ENCODE measurements at places on chromosomes 12 and 14.

DNA sequence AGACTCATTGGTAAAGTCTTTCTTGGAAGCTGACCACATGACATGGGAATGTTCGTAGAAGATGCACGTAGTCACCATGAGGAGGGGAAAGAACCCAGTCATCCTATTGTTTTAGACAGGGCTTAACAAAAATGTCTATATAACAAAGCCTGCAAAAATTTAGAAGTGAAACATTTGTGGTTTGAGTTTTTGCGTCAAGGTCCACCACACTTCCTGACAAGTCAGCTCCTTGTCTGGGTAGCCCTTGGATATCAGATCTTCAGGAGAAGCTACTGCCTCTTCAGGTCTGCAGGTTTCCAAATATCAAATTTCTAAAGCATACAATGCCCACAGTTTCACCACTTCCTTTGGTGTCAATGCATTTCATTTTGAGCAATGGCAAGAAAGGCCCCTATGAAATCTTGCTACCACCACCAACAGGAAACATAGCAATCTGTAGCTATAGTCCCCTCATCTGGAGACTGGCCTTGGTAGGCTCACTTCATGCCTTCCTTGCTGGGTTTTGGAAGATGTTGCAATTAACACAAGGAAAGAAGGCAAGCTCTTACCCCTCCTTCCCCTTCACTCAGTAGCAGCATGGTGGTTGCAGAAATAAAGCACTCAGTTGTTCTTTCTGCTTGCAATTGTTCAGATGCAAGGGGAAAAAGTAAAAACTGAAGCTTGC, 235.2 kb downstream of the PCNX1 start:
- DNase-seq: no peak

GRCh38 chr14:92994131-92994676, 71.3 kb downstream of the CHGA start:
- DNase-seq: no peak

- no peak for DNase-seq
These were observed 33.6 kb downstream of the E2F7 start for GRCh38 chr12:77031745-77032144.

GRCh38 chr12:118714051-118714460, 267.3 kb upstream of the SRRM4 start:
- DNase-seq: peak; percentile 40

DNA sequence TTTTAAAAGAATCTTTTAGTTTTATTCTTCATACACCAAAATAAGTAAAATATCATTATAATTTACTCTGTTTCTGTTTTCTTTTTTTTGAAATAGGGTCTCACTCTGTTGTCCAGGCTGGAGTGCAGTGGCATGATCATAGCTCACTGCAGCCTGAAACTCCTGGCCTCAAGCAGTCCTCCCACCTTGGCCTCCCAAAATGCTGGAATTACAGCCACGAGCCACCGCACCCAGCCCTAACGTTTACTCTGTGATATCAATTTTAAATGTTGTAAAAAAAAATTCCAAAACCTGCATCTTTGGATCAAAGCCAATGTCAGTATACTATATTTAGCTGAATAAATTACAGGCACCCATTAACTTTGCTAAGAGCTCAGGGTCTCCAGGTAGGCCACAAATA, 437.1 kb upstream of the USP15 start:
- DNase-seq: no peak

GRCh38 chr14:74459289-74459946, 33.4 kb upstream of the SYNDIG1L start:
- DNase-seq: no peak

- no peak for DNase-seq
These were observed 72.5 kb upstream of the MYL2 start for GRCh38 chr12:110992909-110993308.

DNA sequence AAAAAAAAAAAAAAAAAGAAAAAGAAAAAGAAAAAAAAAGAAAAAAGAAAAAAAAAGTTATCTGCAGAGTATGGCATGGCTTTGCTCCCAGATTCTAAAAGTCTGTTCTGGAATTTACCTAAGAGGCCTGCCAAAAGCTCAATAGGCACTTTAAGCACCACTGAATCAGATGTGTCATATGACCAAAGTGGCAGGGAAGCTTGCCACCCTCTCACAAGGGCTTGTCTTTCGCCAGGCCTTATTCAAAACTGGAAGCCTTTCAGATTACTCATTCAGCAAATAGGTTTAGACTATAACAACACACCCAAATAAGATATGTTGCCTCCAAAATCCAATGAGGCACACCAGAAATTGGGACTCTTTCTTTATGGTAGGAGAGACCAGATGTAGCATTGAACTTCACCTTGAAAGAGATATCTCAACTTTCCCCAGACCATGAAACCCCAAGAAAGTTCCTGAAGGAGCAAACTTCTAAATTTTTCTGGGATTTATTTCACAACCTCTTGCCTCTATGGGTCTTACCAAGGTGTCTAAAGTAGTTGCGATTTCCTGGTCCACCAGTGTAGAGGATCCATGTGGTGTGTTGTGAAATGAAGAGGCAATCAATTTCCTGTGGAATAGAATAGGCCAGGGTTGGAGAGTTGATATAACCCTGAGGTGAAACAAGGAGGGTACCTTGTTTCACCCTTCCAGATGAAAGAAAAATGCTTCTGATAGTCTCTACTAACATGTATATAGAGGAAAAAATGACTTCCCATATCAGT, 218.8 kb downstream of the DAD1 start:
- DNase-seq: no peak
